Frontal cortex (tissue), 4 donors: ENCODE measurements at places on chromosomes 12 and 14. TPM values are rescaled to one million over a fixed set of nuclear protein-coding genes. Genes with fewer than 3 reads are reported as not detected.

The CCDC196 gene
- total RNA-seq, result not detected

The MON2 gene
- 49.7 TPM for total RNA-seq

DNA sequence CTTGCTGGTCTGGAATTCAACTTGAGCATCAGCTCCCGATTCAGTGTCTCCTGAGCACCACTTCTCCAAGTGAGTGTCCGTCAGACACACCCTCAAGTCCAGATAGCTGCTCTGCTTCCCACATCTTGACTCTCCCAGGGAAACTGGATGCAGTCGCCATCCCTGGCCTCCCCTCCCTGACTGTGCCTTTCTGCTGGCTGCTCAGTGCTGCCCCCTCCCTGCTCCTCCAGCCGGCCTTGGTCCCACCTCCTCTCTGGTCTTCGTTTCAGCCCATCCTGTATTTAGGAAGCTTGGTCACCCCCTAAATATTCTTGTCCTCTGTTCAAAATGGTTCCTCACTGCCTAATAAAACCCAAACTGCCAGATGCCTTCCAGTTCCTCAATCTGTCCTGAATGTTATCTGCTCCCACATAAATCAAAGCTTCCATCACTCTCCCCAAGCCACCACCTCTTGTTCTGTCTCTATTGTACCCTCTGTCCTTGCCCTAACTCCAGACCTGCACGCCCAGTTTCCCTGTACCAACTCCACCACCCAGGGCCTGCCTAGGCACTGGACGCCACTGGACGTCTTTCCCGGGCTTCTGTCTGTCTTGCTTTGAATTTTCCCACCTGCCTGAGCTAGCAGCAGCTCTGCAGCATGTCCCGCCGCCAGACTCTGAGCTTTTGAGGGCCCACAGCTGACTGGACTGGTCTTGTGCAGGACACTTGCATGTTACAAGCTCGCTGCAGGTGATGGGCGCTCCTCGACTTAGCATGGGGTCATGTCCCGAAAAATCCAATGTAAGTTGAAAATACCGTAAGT is 33.8 kb downstream of the CCDC92 start:
- no peak for DNase-seq

DNA sequence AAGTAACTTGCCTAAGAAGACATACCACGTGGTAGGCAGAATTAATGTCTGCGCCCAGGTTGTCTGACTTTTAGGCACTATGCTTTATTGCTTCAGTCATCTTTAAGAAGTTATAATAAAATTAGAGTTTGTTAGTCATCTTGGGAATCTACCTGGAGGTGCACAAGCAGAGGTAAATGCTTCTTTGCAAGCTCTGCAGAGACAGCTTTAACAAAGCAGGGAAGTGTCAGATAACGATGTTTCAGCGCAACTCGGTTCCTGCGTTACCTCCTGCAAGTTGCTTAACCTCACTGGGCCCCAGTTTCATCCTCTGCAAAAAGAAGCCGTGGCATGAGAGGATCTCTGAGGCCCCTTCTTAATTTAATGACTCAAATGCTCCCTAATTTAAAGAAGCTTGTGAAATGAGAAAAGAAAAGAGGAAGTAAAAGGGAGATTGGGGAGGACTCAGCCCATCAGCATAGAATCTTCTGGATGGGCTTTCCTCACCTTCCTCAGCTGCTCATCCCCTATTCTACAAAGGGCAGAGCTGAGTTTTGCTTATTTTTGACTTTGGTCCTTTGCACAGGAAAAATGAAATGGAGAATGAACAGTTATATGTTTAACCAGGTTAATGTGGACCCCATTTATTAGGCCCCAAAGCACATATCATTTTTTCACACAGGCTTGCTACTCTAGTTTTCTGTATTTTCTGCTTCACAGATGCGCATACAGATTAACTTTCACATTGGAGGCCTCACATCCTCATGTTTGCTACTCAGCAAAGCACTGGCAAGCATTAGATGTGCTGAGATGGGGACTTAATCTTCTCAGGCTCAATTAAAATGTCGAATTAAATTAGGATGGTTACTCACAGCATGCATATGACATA is 5.1 kb downstream of the ARHGDIB start:
- no peak for DNase-seq
